ENCODE measurements at places on chromosomes 11 and 22. TPM values are rescaled to one million over a fixed set of nuclear protein-coding genes. Genes with fewer than 3 reads are reported as not detected.
A peak's percentile ranks its signal among the peaks of the same experiment; 100 is the strongest.

GRCh38 chr11:129703846-129704245 lies 111.8 kb upstream of the TMEM45B start:
- DNase-seq: no peak

- DNase-seq: no peak
Observed at GRCh38 chr22:22229683-22230420, 14.7 kb upstream of the VPREB1 start.

MMP12 gene
- total RNA-seq: not detected

DNA sequence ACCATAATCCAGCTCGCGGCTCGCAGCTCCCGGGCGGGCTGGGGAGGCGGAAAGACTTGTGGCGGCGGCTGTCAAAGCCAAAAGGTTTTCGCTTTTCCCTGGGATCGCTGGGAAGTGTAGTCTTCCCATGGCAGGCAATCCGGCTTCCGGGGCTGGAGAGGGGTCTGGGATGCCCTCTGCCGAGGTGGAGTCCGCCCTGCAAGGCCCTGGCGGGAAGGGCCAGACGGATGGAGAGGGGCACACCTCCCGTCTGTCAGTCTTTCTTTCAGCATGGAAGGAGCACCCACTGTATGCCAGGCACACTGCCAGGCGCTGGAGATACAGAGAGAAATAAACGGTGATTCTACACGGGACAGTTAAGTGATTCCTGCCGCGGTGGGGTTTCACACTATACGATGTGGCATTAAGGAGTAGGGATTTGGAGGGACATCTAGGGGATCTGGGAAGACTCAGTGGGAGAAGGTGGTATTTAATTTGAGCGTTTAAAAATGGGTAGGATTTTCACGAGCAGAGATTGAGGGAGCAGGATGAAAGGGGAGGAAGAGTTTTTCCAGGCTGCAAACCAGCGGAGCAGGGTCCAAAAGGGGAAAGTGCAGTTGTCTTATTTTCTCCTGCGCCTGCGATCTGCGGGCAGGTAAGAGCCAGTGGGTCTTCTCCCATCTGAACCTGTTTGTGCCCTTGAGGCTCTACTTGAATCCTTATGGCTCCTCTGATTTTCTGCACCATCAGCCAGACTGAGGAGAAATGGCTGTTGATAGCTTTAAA lies at the start of gene BACE1:
TSS of gene BACE1 (minus strand) at position 60 of the 765 bp plus-strand sequence. CDS start 461 bp downstream, outside the sequence.
- DNase-seq: peak; percentile 90

GRCh38 chr11:79508461-79508860 lies 67.6 kb upstream of the TENM4 start:
- DNase-seq: no peak

GRCh38 chr11:128985880-128986279 lies 43.2 kb upstream of the TP53AIP1 start:
- DNase-seq: no peak

GRCh38 chr11:62444236-62444833 lies 25.5 kb downstream of the SCGB1A1 start:
- peak; percentile 83 for DNase-seq

DNA sequence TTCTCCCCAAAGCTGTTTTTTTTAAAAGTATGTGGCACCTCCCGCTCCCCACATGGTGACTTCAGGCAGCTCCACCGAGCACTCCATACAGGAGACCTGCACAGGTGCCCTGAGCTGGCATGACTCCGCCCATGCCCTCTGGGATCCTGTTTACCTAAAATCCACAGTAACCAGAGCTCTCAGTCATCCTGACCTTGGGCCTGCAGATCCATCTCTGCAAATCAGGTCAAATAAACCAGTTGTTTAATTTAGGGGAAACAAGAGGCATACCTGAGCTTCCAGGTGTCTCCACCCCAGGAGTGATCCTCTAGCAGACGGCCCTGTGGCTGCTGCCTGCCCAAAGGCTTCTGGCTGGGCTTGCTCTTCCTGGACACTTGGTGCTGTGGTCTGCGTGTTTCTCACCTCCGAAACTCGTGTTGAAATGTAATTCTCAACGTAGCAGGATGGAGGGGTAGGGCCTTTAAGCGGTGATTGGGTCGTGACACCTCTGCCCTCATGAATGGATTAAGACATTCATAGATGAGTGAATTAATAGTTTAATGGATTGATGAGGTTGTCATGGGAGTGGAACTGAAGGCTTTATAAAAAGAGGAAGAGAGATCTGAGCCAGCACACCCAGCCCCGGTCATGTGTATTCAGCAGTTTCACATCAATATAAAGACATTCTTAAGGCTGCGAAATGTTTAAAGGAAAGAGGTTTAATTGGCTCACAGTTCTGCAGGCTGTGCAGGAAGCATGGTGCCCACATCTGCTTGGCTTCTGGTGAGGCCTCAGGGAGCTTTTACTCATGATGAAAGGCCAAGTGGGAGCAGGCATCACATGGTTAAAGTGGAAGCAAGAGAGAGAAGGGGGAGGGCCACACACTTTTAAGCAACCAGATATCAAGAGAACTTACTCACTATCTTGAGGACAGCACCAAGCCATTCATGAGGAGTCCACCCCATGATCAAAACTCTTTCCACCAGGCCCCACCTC lies 34.1 kb downstream of the LINC01488 start:
- no peak for DNase-seq

GRCh38 chr11:10900681-10901415 lies 43.0 kb upstream of the ZBED5 start:
- no peak for DNase-seq

GRCh38 chr11:125069008-125069407 lies 5.9 kb downstream of the SLC37A2 start:
- no peak for DNase-seq

KRTAP5-11 gene
- total RNA-seq: not detected

- DNase-seq: peak; percentile 56
Observed at GRCh38 chr11:3894128-3894731, 38.8 kb downstream of the STIM1 start.

GRCh38 chr11:19953909-19954308 lies 206.4 kb downstream of the DBX1 start:
- DNase-seq: no peak

SPTBN2 gene
- 1.3 TPM for total RNA-seq

- DNase-seq: peak; percentile 76
Observed at GRCh38 chr22:31561238-31561887, 65.0 kb downstream of the SFI1 start.

GRCh38 chr11:108571001-108571400 lies 22.6 kb downstream of the EXPH5 start:
- no peak for DNase-seq

- DNase-seq: no peak
Observed at GRCh38 chr11:12591706-12592105, 82.5 kb upstream of the TEAD1 start.

JHY gene
- 2.6 TPM for total RNA-seq

SCUBE2 gene
- 1.9 TPM for total RNA-seq
